ENCODE measurements at places on chromosomes 3 and 15. TPM values are rescaled to one million over a fixed set of nuclear protein-coding genes. Genes with fewer than 3 reads are reported as not detected.

Gene MINAR1
- polyA plus RNA-seq = 0.43 TPM

Gene GOLGA8S
- polyA plus RNA-seq = 0.01 TPM

Gene ADAMTSL3
- polyA plus RNA-seq = not detected

Gene GP9
- not detected for polyA plus RNA-seq

Gene SLC12A8
- polyA plus RNA-seq = 8.4 TPM

Gene SHF
- 3.9 TPM for polyA plus RNA-seq

Gene OSTN
- polyA plus RNA-seq = not detected

Gene TMEM108
- 0.06 TPM for polyA plus RNA-seq

Gene CLK3
- 58.3 TPM for polyA plus RNA-seq

Gene SCN11A
- polyA plus RNA-seq = 0.02 TPM

DNA sequence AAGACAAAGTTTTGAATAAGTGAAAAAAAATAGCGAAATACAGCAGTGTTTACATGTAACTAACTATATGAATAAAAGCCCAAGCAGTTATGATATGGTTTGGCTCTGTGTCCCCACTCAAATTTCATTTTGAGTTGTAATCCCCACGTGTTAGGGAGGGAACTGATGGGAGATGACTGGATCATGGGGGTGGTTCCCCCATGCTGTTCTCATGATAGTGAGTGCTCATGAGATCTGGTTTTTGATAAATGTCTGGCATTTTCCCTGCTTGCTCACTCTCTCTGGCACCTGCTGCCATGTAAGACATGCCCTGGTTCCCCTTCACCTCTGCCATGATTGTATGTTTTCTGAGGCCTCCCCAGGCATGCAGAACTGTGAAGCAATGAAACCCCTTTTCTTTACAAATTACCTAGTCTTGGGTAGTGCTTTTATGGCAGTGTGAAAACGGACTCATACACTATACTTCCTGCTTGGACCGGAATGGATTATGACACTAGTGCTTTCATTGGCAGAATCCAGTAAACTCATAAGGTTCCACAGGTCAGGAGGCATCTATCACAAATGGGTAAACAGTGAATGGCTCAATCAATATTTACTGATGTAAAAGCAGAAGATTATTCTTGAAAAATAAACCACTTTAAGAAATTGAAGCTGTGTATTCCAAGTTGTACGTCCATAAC lies 192.1 kb downstream of the CBLB start:
- DNase-seq = no peak

GRCh38 chr3:155179966-155180757 lies 100.0 kb downstream of the MME start:
- no peak for DNase-seq

DNA sequence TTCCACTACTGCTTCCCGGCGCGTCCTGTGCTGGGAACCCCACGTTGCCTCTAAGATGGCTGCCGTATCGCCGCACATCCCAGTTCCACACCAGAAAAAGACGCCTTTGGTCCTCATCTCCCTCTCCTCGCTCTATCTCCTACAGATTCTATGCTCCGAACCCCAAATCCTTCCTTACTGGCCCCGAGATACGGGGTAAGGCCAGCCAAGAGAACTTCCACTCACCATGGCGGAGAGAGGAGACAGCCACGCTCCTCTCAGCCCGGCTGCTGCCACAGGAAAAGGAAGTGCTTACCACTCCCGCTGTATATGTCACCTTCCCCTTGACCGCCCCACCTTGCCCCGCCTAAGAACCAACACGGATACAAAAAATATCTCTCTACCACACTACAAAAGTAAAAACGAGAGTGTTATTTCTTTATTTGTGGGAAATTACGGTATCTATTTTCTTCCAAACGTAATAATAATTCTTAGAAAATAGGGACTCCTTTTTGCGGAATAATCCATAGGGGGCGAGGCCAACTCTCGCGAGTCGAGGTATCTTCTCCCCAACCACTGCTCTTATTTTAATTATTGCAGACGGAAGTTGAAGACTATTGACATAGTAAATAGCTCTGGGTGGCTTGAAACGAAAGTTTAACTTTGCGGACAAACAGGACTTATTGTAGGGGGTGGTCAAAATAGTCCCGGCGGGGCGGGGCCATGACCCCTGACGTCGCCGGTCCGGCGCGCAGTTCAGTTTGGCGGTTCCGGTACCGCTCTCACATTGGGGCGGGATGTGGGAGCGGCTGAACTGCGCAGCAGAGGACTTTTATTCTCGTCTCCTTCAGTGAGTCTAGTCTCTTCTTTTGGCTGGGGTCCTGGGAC lies at the start of the genes RPL4 and ZWILCH:
TSS of gene RPL4 (minus strand) at position 293 of the 867 bp plus-strand sequence. CDS start at position 228, 65 bp downstream.
TSS of gene ZWILCH (plus strand) at position 764 of the 867 bp plus-strand sequence. CDS start at position 777, 13 bp downstream.
- DNase-seq = peak; percentile 52

DNA sequence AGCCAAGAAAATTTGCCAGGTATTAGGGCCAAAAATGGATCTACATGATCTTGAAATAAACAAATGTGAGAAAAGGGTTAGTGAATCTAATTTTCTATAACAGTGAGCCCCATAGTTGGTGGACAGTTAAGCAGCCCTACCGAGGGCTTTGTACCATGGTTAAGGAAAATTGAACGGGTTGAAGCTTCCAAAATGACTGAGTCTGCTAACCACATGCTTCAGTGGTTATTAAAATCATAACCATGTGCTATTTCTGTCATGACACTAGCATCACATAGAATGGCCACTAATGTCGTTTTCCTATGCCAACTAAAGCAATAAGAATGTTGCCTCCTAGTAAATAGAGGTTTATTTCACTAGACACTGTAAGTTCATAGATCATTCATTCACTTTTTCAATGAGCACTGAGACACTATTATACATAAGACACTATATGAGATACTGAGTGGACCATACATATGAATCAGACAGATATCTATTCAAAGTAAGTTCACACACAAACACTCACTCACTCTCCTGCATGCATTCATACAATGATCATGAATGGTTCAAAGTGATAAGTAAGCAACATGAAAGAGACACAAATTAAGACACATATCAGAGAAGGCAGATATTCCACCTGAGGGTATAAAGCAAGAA lies 4.3 kb downstream of the SST start:
- DNase-seq = no peak

- DNase-seq = no peak
These were observed 67.2 kb upstream of the XCR1 start for GRCh38 chr3:46094506-46094905.

- DNase-seq = no peak
These were observed 30.8 kb upstream of the RPN1 start for GRCh38 chr3:128681369-128681829.

- DNase-seq = no peak
These were observed 36.3 kb downstream of the MESD start for GRCh38 chr15:80953001-80953952.

GRCh38 chr3:117853923-117854668 lies 1144.5 kb downstream of the TUSC7 start:
- peak; percentile 70 for DNase-seq

- DNase-seq = peak; percentile 16
These were observed 181.0 kb downstream of the ATG7 start for GRCh38 chr3:11452885-11453847.

- DNase-seq = no peak
These were observed 82.1 kb downstream of the EEFSEC start for GRCh38 chr3:128235207-128235926.

DNA sequence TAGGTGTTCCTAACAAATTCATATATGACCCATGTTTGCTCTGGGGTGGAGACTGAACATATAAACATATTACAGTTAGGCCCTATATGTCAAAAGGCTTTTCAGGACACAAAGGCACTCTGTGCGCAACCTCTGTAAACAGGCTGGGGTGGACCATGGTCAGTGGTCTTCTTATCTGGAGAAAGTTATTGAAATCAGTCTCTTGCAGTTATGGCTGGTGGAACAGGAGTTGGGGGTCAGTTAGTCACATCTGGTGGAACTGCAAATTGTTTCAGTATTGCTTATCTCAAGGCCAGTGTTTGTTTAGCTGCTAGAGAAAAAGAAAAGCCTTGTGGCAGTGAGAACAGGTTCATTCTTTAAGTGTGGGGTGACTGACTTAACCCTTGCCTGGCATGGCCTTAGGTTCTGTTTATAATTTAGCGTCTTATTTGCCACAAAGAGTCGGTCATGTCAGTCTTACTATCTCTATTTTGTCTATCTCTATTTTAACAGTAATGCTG lies 5.9 kb upstream of the GP9 start:
- DNase-seq = no peak

DNA sequence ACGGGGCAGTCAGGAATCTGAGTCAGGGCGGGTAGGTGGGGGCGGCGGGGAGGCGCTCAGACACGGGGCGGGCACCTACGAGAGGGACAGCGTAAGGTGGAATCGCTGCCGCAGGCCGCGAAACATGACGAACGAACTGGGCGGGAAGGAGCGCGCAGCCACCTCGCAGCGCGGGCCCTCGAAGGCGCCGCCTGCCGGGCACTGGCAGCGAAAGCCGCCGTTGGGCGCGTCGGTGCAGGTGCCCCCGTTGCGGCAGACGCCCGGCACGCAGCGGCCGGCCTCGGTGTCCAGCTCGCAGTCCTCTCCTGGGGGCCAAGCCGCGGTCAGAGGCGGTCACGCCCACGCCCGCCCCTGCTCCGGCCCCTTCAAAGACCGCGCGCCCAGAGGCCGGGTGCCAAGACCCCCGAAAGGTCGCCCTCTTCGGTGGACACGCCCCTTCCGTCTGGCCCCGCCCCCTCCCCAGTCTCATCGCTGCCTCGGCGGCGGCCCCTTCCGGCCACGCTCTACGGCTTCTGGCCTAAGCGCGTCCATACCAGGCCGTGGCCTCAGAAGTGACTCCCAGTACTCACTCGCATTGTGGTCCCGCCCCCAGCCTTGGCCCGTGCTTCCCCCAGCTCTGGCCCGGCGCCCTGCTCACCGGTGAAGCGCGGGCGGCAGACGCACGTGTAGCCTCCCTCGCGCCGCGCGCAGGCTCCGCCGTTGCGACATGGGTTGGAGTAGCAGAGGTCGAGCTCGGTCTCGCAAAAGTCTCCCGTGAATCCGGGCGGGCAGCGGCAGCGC lies 6.4 kb downstream of the CELSR3 start:
- DNase-seq = no peak

- no peak for DNase-seq
These were observed 118.2 kb downstream of the ECT2 start for GRCh38 chr3:172868582-172869200.

DNA sequence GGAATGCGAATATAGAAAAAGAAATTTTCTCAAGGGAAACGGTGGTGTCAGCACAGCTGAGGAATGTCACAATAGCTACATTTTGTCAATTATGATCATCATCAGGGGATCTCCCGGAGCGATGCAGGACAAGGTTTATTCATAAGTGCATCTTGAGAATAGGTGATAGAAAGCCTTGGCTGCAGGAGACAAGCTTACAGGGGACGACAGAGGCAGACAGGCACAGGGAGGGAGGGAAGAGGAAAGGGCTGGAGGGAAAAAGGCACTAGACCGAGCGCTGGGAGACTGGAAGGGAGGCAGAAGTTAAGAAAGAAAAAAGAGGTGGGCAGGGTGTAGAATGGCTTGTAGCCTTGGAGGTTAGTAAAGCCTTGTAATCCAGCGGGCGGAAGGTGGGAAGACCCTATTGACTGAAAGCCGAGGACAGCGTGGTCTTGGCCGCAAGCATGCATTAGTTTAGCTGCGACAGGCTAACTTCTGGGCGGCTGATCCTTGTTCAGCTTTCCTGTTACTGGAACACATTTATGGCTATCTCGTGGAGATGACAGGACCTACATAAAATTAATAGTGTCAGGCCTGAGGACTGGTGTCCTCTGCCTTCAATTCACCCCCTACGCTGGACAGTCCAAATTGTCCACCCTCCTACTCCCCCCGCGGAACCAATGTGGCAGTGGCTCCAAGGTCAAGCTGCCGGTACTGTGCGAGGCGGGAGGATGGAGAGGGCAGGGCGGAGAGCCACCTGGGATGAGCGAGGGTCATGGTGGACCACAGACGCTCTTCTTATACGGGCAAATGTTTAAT lies 1.4 kb upstream of the NECTIN3 start:
- DNase-seq = no peak

DNA sequence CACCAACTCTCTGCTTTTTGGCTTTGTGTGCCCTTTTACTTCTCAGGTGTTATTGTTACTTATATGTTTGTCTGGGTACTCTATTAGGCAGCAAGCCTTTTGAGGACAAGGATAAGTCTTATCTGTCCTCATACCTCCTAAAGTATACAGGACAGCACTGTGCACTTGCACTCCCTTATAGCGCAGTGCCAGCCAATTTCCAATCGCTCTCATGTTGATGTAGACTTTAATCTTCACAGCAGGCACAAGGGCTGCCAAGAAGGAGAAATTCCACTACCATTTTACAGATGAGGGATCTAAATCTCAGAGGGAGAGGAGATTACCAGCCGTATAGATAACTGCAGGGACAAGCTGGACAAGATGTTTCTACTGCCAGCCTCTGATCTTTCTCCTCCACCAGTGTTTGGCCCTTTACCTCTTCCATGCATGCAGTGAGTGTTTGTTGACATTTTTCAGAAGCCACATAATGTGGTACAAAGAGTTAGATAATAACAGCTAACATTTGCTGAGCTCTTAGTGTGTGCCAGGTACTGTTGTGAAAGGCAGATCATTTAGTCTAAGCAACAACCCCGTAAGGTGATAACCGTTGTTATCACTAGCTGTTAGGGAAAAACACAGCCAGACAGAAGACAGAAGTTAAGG lies 30.1 kb downstream of the SST start:
- DNase-seq = no peak

DNA sequence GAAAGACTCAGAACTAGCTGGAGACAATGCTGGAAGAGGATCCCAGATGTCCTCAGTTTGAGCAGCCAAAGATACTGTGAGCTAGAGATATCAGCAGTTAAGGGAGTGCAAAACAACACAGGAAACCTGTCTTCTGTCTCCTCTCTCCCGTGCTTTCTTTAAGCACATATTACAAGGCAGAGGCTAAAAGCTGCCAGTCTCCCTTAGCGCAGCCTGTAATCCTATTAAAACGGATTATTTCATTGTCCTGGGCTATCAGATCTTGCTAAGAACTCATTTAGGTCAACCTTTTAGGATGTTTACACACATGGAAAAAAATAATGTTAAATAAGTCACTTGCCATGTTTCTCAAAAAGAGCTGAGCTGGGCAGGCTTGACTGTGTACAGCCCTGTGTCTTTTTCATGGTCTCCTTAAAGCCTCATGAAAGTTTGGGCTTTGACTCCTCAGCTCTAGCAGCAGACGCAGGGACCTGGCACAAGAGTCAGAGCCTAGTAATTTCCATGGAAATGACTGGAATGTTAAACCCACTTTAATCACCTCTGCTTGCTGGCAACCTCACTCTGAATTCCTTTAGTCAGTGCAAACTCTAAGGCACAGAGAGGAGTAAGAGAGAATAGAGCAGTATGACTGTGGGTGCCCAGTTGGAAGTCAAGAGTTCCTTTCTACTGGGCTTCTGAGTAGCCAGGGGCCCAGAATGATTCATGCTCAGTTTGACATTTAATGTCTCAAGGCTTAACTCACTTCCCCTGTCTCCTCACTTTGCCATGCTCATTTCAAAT lies 491.9 kb downstream of the NTRK3 start:
- DNase-seq = no peak

DNA sequence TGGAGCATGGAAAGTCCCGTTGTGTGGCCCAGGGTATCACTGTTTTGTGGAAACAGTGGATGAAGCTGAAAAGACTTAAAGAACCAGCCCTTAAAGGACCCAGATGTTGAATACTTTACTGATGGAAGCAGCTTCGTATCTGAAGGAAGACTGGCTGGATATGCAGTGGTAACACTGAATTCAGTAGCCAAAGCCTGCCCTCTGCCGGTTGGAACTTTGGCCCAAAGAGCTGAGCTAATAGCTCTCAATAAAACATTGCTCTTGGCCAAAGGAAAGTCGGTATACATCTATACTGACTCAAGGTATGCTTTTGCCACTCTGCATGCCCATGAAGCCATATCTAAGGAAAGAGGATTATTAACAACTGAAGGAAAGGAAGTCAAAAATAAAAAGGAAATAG lies 885.4 kb downstream of the PDCD6IP start:
- no peak for DNase-seq

- peak; percentile 11 for DNase-seq
These were observed 9.3 kb downstream of the PXYLP1 start for GRCh38 chr3:141240687-141241615.

Measured in BJ (cell line).